ENCODE measurements at places on chromosomes 2 and 18.

- DNase-seq: no peak
Measured at GRCh38 chr2:11855064-11855760, 108.8 kb downstream of the LPIN1 start.

DNA sequence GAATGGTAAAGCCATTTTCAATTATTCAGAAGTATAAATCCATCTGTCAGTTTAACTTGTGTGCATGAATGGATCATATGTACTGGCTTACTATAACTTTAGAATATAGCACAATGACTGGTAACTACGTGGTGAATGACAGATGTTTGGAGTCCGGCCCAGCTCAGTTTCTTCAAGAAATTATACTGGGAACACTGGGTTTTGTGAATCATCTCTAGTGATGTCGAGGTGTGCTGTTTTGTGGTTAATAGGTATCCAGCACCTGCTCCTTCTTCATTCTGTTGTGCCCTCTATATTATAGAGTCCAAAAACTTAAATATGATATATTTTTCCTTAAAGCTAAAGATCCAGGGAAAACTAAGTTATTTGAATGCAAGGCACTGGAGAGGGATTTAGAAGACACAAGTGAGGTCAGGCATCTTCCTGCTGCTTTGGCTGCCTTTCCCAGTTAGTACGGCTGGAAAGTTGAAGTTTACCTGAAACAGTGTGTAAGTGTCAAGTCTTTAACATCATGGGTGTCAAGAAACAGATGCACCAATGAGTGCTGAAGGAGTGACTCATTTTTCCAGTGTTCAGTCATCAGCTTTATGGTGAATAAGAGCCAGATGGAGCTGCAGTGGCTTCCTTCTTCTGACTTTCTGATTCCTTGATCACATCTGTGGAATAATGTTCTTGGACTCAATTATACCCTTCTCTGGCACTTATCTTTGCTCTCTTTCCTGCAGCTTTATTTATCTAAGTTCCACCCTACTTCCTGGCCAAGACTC lies 1079.5 kb upstream of the CELF4 start:
- no peak for DNase-seq

GRCh38 chr2:30584116-30584515 lies 137.1 kb downstream of the LCLAT1 start:
- no peak for DNase-seq

DNA sequence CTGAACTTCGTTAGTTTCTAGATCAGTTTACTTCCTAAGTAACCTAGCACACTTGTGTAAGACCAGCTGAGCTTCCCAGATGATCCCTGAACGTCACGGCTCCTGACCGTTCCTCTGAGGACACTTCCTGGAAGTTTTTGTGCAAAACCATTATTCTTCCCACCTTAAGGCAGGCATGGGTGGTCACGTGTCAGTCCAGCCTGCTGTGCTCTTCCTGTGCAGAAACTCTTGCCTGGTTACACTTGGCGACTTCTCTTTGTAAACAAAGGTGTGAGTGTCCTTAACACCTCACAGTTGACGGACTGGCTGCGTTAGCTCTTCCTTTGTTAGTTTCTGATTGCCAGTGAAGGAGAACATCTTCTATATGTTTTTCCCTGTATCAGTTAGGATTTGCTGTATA lies 118.3 kb downstream of the SH3RF3 start:
- DNase-seq: no peak

DNA sequence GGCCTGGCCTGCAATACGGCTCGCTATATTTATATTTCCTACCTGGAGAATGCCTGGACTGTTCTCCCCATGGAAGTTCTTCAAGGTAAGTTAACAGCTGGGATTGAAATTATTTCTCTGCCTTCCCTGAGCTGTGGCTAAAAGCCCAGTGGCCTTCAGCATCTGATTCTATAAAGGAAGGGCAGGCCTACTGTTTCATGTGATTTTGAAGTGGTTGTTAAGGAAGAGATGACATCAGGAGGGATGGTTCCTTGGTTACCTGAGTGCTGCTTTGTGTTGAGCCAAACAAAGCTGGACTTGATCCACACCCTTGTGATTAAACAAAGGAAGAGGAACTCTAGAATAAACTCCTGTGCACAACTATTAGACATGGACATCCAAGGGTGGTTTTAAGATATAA lies 61.6 kb downstream of the MFSD6 start:
- DNase-seq: no peak
